DMS53 (cell line): ENCODE measurements at places on chromosomes 16 and 17.
A peak's percentile ranks its signal among the peaks of the same experiment; 100 is the strongest.

- DNase-seq: peak; percentile 91
These were observed 22.4 kb upstream of the EIF1 start for GRCh38 chr17:41666237-41666641.

- no peak for DNase-seq
These were observed 11.9 kb downstream of the TMEM94 start for GRCh38 chr17:75468291-75468754.

DNA sequence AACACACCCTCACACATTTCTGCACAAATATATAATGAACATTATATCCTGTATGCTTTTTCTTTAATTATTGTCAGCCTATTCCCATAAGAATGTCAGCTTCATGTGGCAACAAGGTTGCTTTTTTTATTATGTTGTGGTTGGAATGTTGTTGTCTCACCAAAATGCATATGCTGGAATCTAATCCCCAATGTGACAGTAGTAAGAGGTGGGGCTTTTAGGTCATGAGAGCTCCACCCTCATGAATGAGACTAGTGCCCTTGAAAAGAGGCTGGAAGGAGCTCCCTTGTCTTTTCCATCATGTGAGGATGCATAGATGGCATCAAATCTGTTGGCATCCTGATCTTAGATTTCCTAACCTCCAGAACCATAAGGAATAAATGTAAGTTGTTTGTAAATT lies 131.3 kb upstream of the IRX6 start:
- DNase-seq: no peak

- peak; percentile 71 for DNase-seq
These were observed 32.3 kb upstream of the TANC2 start for GRCh38 chr17:62933501-62934385.

- DNase-seq: no peak
These were observed 124.8 kb downstream of the NTN1 start for GRCh38 chr17:9146064-9146463.

GRCh38 chr17:29076722-29077121 lies 33.8 kb downstream of the PIPOX start:
- no peak for DNase-seq

GRCh38 chr16:12467418-12468210 lies 336.1 kb downstream of the CPPED1 start:
- DNase-seq: no peak

DNA sequence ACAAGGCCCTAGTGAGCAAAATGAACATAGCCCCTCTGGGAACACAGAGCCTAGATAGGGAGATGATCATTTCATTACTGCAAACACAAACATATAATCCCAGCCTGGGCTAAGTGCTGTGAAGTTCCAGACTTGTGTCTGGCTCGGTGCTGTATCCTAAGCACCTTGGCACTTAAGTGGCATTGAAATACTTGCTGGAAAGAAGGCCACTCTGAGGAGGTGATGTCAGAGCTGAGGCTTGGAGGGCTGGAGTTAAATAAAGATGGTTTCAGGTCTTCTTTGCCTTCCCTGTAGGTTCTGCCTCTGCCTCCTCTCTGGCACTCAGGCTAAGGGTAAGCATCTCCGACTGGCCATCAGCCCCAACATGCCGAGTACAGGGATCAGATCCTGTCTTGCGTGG lies 2.4 kb upstream of the CACNA1G start:
- peak; percentile 43 for DNase-seq

- no peak for DNase-seq
These were observed 35.0 kb upstream of the ZFP90 start for GRCh38 chr16:68504066-68504465.

DNA sequence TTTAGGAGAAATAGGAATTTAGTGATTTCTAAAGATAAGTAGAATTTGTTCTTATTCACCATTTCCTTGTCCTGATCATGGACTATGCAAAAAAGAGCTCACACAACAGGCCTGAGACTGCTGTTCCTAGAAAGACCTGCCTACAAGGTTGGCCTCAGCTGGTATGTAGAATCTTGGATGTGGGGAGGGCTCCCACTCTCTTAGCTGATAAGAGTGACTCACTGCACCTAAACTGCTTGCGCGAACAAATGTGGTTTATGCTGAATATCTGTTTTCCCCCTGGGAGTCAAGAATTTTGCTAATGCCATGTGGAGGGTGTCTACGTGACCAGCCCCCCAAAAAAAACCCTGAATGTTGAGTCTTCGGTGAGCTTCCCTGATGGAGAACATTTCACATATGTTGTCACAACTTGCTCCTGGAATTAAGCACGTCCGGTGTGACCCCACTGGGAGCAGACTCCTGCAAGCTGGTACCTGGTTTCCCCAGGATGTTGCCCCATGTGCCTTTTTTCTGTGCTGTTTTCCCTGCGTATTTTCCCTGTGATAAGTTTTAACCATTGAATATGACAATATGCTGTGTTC lies 68.8 kb upstream of the HSBP1 start:
- DNase-seq: no peak

GRCh38 chr16:78718141-78718540 lies 618.7 kb downstream of the WWOX start:
- no peak for DNase-seq

- peak; percentile 91 for DNase-seq
These were observed 24.9 kb downstream of the ACTG1 start for GRCh38 chr17:81487487-81488275.

GRCh38 chr17:48438516-48439061 lies 8.6 kb upstream of the SKAP1 start:
- DNase-seq: no peak

- no peak for DNase-seq
These were observed 267.1 kb downstream of the C16orf95 start for GRCh38 chr16:87050142-87050541.

- peak; percentile 84 for DNase-seq
These were observed 14.4 kb downstream of the MIS12 start for GRCh38 chr17:5500589-5501391.
